ENCODE measurements at places on chromosomes 16 and 17. TPM values are rescaled to one million over a fixed set of nuclear protein-coding genes. Genes with fewer than 3 reads are reported as not detected.

DNA sequence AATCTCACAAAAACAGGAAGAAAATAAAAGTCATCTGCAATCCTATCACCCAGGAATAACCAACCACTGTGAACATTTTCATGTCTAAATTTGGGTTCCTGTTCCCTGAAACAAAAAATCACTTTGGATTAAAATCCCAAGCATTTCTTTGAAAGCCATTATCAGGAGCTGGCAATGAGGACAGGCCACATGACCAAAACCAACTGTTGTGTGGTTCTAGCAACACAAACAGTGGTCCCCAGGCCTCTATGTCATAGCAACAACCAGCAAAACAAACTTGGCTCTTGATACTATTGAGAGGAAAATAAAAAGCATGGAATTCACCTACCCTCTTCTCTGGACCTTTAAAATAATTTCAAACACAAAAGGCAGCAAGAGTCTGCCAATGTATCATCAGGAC is 252.5 kb downstream of the SLC39A11 start:
- no peak for DNase-seq

DNA sequence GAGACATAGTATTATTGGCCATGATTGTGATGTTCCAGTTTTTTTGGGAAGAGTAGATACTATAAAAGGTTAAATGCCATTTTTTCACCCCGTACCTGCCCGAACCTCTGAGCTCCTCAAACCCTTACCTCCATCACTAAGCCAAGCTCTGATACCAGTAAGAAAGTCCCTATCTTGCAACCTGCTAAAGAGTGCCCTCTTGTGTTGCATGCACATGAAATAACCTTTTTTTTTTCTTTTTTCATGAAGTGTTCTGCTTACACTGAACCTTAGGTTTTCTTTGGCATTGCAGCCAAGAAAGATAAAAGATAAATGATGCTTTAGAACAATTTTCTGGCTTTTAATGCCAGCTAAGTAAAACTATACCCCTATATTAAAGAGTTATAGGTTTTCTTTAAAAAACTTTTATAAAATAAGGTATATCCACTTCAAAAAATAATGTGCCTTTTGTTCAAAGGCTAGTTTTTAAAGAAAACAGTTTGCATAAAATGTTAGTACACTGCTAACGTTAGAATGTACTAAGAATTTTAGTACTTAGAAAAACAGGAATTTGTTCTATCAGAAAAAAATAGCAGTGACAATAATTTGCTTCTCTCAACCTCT is 295.3 kb upstream of the PMFBP1 start:
- no peak for DNase-seq

DNA sequence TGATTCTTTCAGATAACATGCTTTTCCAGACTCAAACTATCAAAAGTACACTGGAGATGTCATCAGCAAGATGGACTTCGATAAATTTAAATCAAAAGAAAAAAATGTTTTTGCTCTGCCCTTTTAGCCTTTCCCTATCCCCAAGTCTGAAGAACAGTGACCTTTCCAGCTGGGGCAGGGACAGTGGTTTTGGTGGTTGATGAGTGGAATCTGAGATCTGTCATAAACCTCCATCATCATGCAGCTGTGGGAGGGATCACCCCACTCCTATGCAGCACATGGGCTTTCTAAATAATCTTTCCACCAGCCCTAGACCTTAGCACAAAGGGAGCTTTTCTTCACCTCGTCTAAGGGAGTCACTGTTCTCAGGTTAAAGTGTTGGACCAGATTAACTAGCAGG is 869.5 kb upstream of the SOX9 start:
- no peak for DNase-seq

Gene KRT27
- polyA plus RNA-seq, result not detected

Gene ATP2A1
- polyA plus RNA-seq, result not detected
